ENCODE measurements at places on chromosomes 2 and 18. TPM values are rescaled to one million over a fixed set of nuclear protein-coding genes. Genes with fewer than 3 reads are reported as not detected.

DNA sequence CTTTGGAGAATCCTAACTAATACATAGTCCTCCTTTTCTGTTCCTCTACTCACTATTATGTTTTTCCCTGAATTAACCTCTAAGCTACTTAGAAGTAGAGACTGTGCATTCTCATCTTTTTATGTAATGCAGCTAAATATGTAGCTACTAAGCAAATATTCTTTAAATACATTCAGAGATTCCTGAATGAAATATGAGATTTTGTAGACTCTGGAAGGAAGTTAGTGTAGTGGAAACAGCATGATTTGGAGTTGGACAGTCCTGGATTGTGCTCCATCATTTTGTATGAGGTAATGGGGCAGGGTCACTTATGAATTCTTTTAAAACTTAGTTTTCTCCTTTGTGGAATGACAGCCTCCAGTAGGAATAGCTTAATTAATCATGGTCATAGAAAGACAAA, 24.7 kb upstream of the NT5C1B start:
- no peaks in the 10 kb centered on the region for H3K36me3 ChIP-seq
- DNase-seq, result no peak
- no peak overlapping the region for H3K4me3 ChIP-seq

The PAX8 gene
- total RNA-seq, result 0.37 TPM

GRCh38 chr2:218395826-218396687, 3.6 kb upstream of the CTDSP1 start:
- H3K27me3 ChIP-seq, result no peaks in the 10 kb centered on the region
- H3K4me1 ChIP-seq, result no peaks in the 10 kb centered on the region
- DNase-seq, result peak; percentile 93

The SH3RF3 gene
- 8.0 TPM for total RNA-seq

- H3K27ac ChIP-seq, result no peak overlapping the region
- H3K27me3 ChIP-seq, result no peaks in the 10 kb centered on the region
- DNase-seq, result no peak
These were observed 129.1 kb upstream of the CAB39 start for GRCh38 chr2:230583581-230583980.

- H3K27ac ChIP-seq, result no peak overlapping the region
- no peaks in the 10 kb centered on the region for H3K36me3 ChIP-seq
- no peak overlapping the region for H3K4me3 ChIP-seq
- no peak for DNase-seq
These were observed 26.8 kb upstream of the NABP1 start for GRCh38 chr2:191650896-191651773.

The STEAP3 gene
- total RNA-seq, result 4.4 TPM

DNA sequence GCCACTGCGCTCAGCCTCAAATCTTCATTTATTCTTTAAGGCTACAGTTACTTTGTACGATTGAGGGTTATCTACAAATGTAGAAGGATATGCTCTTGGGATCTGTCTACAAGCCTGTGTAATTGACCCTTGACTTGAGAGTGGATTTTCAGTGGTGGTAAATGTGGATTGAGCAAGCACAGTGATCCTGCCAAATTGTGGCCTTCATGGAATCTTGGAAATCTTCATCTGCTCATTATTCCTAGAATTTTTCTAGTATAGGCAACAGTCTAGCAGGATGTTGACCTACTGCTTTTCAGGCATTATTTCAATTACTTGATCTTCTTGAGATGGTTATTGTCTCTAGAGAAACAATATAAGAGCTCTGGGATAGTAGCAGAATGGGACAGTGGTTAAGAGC, 226.1 kb upstream of the REV1 start:
- no peak for DNase-seq
- H3K36me3 ChIP-seq, result no peaks in the 10 kb centered on the region
- H3K27ac ChIP-seq, result no peak overlapping the region
- no peak overlapping the region for H3K4me3 ChIP-seq
- H3K27me3 ChIP-seq, result no peaks in the 10 kb centered on the region

DNA sequence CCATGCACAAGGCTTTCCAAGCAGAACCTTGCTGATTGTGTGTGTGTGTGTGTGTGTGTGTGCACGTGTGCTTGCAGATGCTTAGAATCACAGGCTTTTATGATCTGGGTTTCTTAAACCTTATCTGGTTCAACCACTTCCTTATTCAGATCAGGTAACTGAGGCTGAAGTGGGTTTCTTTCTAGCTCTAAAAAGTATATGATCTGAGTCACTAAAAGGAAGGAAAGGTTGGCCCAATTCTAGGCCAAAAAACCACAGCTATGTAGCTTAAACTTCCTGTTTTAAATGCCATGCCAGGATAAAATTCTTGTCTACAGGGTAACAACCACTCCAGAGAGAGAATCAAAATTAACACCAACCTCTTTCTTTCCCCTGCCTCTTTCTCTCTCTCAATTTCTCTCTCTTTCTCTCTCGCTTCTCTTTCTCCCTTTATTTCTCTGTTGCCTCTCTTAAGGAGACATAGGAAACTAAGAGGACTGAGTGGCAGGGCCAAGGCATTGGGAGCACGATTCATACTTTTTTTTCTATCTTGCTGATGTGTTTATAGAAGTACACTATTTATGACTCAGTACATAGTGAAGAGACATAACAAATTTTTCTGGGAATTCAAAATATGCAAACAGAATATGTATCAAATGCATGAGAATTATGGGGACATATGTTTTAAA, 140.3 kb downstream of the TRIB2 start:
- H3K36me3 ChIP-seq, result no peaks in the 10 kb centered on the region
- no peaks in the 10 kb centered on the region for H3K4me1 ChIP-seq
- H3K27me3 ChIP-seq, result no peaks in the 10 kb centered on the region
- no peak overlapping the region for H3K4me3 ChIP-seq

DNA sequence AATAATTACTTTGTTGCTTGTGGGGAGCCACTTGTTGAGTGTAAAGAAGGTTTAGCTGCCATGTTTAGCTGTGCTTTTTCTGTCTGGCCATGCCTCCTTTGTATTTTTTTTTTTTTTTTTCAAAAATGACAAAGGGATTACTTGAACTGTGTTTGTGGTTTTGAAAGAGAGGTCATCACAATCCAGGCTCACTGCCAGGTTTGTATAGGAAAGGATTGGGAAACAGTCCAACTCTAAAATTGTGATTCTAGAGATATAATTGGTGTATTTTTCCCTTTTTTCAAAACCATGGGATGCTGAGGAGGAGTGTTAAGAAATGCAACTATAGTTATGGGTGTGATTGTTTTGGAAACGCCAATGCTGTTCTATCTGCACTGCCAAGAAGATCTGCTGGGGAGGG, 4.3 kb downstream of the ITPRIPL1 start:
- peaks cover 16% of the 10 kb centered on the region for H3K4me1 ChIP-seq
- no peak overlapping the region for H3K4me3 ChIP-seq
- no peaks in the 10 kb centered on the region for H3K36me3 ChIP-seq
- H3K27ac ChIP-seq, result no peak overlapping the region

DNA sequence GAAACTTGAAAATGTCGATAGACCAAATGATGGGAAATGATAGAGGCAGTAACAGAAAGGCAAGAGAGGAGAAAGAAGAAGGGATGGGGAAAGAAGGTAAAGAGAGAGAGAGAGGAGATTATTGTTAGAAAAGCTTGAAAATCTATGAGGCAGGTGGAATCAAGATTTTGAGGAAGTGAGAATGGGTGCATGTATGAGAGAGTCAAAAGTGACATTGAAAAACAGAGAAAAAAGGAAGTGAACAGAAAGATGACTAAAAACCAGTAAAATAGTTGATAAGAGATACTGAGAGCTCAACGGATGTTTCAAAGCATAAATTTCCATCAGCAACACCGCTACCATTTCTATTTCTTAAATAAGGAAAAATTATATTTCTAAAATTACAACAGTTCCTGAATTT, 327.4 kb upstream of the CWC22 start:
- H3K27me3 ChIP-seq, result no peaks in the 10 kb centered on the region
- no peaks in the 10 kb centered on the region for H3K36me3 ChIP-seq
- no peak overlapping the region for H3K4me3 ChIP-seq
- no peak overlapping the region for H3K27ac ChIP-seq
